ENCODE measurements at places on chromosomes 5 and 9. TPM values are rescaled to one million over a fixed set of nuclear protein-coding genes. Genes with fewer than 3 reads are reported as not detected.

DNA sequence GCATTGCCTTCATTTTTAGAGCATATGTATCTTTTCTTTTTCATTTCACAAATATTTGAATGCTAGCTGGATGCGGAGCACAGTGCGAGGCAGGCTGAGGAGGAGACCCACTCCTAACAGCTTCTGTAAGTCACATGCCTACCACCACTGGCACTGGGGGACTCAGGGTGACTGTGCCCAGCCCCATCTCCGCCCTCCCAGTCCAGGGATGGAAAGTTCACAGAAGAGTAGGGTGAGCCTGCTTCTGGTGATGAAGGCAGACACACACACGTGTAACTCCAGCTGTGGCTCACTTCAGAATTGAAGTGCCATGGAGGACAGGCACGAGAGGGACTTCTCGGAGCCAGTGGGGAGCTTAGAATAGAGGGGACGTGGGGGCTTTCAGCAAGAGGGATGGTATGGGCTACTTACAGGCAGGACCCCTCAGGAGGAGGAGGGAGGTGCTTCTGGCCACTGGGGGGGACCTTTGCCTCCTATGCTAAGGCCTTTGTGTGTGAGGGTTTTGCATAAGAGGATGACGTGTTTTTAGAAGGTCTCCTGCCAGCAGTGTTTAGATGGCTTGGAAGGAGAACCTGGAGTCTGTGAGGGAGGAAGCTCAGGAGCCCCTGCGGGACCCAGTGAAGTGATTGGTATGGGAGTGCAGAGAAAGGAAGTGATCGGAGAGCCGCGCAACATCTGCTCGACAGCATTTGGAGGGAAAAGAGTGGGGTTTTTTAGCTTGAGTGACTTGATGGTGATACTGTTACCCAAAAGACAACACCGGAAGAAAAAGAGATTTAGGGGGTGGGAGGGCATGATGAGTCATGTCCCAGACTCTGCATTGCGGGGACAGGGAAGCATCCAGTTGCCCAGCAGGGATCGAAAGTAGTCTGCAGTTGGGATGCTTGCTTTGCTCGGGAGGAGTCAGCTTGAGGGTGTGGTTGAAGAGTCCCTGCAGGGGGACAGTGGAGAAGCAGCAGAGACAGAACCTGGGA, 163.5 kb upstream of the OTULINL start:
- no peak for DNase-seq

- DNase-seq = no peak
These were observed 601.1 kb downstream of the KCTD16 start for GRCh38 chr5:144771802-144772201.

DNA sequence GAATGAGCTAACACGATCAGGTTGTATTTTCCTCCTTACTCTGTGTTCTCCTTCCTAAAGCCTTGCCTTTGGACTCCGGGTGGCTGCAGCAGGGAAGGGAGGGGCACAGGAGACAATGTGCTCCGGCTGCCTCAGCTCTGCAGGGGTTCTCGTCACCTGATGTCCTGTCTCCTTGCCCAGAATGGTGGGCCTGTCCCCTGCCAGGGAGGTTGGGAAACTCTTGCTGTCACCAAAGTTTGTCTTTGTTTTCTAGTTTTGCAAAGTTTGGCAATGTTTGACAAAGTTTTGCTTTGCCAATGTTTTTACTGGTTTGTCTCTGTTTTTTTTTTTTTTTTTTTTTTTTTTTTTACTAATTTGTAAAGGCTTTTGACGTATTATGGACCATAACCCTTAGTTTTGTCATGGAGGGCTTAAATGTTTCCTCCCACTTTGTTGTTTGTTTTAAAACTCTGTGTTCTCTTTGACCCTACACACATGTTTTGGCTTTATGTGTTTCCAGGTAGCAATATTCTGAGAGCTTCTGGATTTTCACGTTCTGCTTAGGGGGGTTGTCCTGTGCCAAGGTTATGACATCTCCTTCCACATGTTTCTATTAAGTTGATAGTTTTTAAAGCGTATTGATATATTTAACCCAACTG, 49.3 kb downstream of the GADD45G start:
- no peak for DNase-seq

- no peak for DNase-seq
These were observed 133.4 kb downstream of the ESM1 start for GRCh38 chr5:54852007-54852406.

Gene PAPPA
- not detected for total RNA-seq
